NCI-H1105 (cell line): ENCODE measurements at places on chromosomes 13 and 19.

GRCh38 chr19:16849168-16849567, 20.0 kb downstream of the SIN3B start:
- no peak for DNase-seq

GRCh38 chr19:31326329-31327028, 22.8 kb downstream of the TSHZ3 start:
- DNase-seq, result no peak

DNA sequence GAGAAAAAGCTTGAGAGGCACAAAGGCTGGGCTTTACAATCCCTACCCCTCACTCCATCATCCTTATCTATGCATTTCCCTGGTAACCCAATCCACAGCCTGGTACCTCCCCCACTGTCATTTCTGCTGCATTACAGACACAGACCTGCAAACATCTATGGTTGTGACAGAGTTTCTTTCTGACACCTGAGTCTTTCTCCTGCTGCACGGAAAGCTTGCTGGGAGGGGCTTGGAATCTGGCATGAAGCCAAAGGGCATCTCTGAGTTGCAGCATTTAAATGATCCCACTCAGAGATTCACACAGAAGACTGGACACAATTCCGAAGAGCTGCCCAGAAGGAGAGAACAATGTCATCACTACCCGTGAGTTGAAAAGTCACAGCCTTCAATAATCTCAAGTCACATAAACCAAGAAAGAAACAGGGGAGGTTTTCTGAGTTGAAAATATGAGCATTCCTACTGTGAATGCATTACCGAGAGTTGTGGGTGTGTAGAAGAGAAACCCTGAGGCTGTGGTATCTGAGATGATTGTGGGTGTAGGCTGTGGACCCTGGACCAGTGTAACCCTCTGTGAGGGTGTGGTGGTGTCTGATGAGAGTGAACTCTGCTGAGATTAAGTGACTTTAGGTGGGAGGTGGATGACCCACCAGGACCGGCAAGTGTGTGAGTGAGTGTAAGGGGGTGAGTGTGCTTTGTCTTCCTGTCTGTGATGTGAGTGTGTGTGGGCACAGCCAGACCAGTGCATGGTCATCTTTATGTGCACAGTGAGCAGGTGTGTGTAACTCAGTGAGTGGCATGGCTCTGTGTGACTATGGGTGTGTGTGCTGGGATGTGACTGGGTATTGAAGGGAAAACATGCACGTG, at the start of gene LGALS14:
TSS of gene LGALS14 (plus strand) at position 301 of the 864 bp plus-strand sequence. CDS start at position 349, 48 bp downstream.
- peak; percentile 4 for DNase-seq

DNA sequence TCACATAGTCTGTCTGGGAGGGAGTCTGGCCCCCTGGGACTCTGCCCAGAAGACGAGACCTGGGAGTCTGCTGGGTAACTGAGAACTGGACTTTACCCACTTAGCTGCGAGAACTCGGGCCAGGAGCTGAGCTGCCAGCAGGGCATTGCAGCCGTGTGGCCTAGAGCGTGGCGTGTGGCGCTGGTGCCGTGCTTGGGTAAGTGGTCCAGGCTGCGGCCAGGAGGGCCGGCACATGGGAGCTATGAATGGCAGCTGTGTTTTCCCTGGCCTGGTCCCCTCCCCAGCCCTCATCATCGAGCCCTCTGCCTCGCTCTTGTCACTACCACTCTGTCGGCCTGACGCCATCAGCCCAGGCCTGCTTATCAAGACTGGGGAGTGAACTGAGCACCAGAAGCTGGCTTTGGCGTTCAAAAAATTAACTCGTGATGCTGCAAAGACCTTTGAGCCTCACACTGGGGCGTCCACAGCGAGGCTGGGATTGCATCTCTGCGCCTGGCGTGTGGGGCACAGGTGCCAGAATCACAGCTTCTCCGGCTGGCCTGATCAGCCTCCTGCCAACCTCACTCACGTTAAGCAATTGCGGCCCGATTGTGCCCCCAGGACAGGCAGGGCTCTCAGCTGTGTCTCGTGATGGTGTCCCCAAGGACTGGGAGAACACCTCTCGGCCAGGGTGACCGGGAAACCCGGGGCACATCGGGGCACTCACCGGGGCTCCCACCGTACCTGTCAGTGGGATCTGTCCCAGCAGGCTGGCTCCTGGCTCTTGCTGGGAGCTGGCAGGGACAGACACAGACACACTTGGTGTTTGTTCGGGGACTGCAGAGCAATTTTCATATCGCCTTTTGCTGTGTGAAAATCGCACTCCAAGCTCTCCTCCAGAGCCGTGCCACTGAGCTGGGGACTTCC, 85.9 kb downstream of the KDM4B start:
- DNase-seq, result no peak

- DNase-seq, result no peak
Observed at GRCh38 chr13:25927363-25927762, 124.5 kb downstream of the SHISA2 start.

GRCh38 chr19:33472691-33473652, 48.6 kb downstream of the PEPD start:
- DNase-seq, result no peak

- DNase-seq, result no peak
Observed at GRCh38 chr13:19967621-19968020, 9.1 kb downstream of the ZMYM2 start.

GRCh38 chr19:31118986-31119385, 230.2 kb downstream of the TSHZ3 start:
- no peak for DNase-seq
